ENCODE measurements at places on chromosomes 3 and 15.

DNA sequence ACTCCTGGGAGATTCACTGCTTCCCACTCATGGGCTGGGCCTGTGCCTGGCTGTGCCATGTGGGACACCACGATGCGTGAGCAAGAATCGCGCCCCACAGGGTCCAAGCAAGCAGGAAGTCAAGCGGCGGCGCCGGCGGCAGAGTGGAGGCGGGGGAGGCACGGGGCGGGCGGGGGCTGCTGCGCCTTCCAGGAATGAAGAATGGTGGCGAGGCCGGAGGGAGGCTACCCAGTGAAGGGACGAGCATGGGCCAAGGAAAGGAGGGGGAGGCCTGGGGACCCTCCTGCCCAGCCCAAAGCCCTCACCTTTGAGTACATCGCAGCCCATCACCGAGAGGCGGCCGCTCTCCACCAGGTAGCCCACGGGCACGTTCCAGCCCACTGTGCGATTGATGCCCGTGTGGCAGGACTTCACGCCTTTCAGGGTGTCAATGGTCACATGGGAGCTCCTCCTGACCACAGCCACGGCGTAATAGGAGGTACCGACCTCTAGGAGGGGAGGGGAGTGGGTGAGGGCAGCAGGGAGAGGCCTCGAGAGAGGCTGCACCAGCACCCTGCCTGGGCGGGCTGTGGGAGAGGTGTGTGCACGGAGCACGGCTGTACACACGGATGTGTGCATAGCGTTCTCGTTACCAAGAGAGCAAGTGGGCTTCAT is 5.5 kb downstream of the MELTF start:
- no peak for DNase-seq

GRCh38 chr3:125207949-125208568 is 4.5 kb downstream of the SLC12A8 start:
- no peak for DNase-seq

DNA sequence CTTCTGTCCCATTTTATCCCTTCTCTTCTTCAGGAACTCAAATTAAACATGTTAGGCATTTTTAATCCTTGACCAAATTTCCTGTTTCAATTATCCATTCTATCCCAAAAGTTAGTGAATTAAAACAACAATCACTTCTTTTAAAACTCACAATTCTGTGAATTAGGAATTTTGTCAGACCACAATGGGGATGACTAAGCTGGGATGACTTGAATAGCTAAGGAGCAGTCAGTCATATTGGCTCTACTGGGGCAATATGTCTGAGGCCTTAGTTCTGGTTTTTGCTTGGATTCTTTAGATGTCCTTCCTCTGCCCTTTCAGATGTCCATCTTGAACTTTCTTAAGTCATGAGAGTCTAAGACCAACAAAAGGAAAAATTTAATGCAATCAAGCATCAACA is 178.2 kb upstream of the TGFBR2 start:
- no peak for DNase-seq

- no peak for DNase-seq
These were observed 22.3 kb downstream of the FBXL2 start for GRCh38 chr3:33299395-33300081.

GRCh38 chr3:153254361-153254760 is 92.3 kb downstream of the RAP2B start:
- no peak for DNase-seq

DNA sequence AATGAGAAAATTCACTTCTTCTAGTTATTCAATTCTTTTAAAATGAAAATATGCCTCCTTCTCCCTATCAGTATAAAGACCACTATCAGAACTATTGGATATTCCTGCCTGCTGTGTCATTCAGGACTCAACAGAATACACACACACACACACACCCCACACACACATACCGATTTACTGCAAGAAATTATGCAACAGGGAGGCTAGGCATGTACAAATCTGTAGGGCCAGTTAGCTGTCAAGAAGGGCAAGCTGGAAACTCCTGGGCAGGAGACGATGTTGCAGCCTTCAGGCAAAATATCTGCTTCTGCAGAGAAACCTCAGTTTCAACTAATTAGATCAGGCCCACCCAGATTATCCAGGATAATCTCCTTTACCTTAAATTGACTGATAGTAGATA is 13.9 kb upstream of the RYR3 start:
- DNase-seq, result no peak

DNA sequence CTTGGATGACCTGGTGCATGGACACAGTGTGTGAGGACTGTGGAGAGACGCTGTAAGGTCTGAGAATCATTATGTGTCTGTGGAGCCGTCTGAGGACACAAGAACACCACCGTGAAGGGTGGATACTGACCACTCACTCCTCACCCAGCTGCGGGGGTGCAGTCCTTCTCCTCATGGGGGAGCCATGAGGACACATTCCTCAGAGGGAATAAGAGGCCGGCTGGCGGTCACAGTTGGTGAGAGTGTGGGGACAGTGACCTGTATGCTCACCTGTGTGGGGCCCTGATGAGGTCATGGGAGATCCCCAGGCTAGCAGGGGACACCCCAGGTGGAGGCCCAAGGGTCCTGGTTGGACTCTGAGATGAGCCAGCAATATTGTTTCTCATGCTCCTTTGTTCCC is 2.5 kb upstream of the TRPM1 start:
- DNase-seq, result no peak

- DNase-seq, result no peak
These were observed 265.1 kb upstream of the NR2E3 start for GRCh38 chr15:71545223-71545760.

GRCh38 chr15:64100958-64101357 is 5.2 kb downstream of the SNX1 start:
- no peak for DNase-seq

- no peak for DNase-seq
These were observed 45.0 kb downstream of the RPLP1 start for GRCh38 chr15:69497667-69498066.

DNA sequence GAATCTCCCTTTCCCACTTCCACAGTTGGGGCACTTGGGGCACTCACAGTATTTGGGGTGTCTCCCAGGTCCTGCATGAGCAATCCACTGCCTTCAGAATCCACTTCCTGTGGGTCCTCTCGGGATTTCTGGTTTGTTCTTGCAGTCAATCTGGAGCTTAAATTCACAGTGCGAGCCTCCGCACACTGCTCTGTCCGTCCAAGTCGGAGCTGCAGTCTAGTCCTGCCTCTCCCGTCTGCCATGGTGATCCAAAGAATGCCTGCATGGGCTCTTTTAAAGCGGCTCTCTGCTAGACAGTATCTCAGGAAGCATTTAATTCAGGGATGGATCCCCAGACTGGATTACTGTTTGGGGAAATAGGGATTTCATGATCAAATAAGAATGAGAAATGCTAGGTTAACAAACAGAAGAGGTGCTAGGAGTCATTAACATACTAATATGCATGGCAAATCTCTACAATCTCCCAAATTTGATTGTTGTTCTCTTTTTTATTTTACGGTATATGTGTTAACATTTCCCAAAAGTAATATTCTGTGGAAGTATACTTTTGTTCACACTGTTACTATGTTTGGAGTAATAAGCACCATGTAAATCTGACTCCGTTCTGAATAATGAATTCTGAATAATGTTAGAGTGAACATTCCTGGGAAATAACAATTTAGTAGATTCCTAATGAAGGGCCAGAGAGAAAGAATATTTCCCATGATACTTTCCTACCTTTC is 142.5 kb downstream of the HCN4 start:
- DNase-seq, result no peak

GRCh38 chr15:40328751-40329150 is 5.3 kb downstream of the INAFM2 start:
- DNase-seq, result no peak

DNA sequence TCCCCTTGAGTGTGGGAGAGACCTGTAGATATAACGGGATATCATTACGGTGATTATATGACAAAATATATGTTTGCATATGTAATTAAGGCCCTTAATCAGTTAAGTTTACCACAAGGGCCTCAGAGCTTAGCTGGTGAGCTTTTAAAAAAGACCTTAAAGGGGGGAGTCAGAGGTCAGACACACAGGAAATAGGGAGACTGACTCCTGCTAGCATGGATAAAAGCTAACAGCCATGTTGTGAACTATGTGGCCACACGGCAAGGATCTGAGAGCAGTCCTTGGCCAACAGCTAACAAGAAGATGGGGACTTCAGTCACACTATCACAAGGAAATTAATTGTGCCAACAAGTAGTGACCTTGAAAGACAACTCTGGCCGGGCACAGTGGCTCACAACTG is 3.1 kb downstream of the STAG1 start:
- no peak for DNase-seq

GRCh38 chr15:44381236-44381635 is 46.2 kb upstream of the CTDSPL2 start:
- no peak for DNase-seq

DNA sequence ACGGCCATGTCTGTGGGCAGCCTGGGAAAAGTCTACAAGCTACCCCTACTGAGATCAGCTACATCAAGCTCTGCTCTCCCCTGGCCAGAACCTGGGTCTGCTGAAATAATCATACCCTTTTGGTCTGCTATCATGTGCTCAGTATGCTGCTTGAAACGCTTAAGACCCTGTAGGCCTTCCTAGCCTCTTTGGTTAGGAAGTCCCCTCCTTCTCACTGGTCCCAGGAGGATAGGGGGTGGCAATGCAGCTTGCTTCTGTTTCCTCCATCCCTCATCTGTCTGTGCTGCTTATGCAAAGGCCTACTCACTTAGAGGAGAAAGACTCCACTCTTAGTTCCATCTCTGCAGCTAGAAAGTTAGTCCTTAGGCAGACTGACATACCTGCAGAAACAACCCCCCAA is 118.2 kb upstream of the RASGRP1 start:
- DNase-seq, result no peak

DNA sequence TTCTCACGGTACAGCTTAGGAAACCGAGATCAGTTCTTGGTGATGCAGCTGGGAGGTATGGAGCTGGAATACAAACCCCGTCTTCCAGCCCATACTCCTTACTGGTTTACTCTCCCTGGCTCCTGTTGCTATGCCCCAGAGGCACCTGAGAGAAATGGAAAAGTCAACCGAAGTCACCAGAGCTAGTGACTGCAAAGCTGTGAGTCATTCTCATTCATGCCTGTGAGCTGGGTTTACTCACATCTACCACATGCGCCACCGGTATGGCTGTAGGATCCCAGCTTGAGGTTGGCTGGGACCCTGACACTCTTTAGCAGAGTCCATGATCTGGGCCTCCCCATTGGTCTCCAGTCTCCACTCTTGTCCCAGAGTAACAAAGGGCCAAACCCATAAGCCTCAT is 111.5 kb upstream of the ETV5 start:
- no peak for DNase-seq

- DNase-seq, result no peak
These were observed 70.9 kb downstream of the ANP32A start for GRCh38 chr15:68749793-68750192.

DNA sequence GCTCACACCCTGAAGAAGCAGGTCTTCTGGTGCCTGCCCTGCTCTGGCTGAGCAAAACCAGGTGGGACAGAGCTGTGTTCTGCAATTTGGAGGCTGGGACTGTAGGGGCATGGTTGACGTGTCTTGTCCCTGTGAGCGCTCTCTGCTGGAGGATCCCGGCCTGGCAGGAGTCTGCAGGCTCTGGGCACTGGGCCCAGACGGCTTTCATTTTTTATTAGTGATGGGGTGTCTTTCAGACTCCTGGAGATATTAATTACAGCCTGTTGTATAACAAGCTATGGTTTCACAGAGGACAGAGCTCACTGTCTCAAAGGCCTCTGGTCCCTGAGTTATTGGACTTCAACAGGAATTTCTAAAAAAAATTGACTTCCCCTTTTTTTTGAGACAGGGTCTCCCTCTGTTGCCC is 29.5 kb upstream of the ZNF710 start:
- DNase-seq, result no peak

GRCh38 chr15:34793901-34794300 is 1.4 kb downstream of the ACTC1 start:
- DNase-seq, result no peak

DNA sequence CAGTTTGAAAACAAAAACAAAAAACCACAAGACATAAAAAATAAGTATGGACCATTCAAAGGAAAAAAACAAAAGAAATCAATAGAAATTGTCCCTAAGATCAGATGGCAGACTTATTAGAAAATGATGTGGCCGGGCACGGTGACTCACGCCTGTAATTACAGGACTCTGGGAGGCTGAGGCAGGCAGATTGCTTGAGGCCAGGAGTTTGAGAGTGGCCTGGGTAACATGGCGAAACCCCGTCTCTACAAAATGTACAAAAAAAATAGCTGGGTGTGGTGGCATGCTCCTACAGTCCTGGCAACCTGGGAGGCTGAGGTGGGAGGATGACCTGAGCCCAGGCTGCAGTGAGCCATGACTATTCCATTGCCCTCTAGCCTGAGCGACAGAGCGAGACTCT is 16.6 kb downstream of the SPCS1 start:
- no peak for DNase-seq

GRCh38 chr15:81809543-81809942 is 236.3 kb downstream of the MEX3B start:
- DNase-seq, result no peak

DNA sequence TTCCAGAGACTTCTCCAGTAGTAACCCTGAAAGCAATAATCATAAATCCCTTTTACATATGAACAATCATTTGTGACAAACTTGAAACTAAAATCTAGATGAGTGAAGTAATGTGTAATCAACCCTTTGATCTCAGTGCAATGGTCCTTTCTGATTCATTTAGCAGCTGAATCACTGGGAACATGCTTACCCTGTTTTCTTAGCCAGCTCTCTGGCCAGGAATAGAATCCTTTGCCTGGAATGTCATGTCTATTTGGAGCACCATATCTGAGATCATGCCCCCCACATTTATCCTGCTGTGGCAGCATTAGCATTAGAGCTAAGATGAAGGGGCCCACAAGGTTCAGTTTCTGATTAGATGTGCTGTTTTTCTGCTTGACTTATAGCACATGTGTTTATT is 309.8 kb downstream of the OXSM start:
- DNase-seq, result no peak

DNA sequence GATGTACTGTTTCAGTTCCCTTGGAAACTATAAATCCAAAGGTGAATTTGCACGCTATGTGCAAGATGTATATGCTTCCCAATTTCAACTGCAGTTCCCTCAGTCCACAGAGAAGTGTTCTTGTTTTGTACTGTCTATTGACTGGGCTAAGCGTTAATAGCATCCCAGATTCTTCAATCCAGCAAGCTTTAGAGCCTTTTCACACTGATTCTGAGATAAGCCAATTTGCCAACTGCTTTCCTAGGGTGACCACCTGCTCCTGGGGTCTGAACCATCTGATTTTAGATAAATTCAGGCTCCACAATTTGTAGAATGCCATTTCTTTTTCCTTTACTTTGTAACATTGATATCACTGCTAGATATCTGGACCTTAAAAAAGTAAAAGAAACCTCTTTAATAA is 340.1 kb downstream of the PTPRG start:
- no peak for DNase-seq

- DNase-seq, result no peak
These were observed 204.8 kb downstream of the ABHD5 start for GRCh38 chr3:43895573-43895972.

GRCh38 chr3:19937459-19938294 is 3.7 kb upstream of the EFHB start:
- no peak for DNase-seq
